ENCODE measurements at places on chromosomes 4 and X.

DNA sequence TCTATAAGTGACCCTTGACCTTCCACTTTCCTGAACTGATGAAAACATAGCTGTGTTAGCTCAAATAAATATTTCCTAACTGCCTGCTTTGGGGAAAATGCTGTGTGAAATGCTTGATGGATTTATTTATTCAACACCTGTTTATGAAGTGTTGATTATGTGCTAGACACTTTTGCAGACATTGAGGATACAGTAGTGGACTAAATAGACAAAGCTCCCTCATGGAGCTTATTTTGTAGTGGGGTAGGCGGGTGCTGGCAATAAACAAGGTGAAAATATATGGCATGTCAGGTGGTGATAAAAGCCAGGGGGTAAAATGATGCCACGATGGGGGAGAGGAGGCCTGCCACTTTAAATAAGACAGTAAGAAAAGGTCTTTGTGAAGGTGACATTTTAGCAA, 50.2 kb upstream of the TLR3 start:
- no peak for DNase-seq

- no peak for DNase-seq
These were observed 97.2 kb downstream of the MAB21L2 start for GRCh38 chr4:150679018-150679764.

- no peak for DNase-seq
These were observed 53.9 kb downstream of the FAT4 start for GRCh38 chr4:125368671-125369081.

GRCh38 chr4:109916027-109916409, 3.3 kb downstream of the EGF start:
- no peak for DNase-seq

DNA sequence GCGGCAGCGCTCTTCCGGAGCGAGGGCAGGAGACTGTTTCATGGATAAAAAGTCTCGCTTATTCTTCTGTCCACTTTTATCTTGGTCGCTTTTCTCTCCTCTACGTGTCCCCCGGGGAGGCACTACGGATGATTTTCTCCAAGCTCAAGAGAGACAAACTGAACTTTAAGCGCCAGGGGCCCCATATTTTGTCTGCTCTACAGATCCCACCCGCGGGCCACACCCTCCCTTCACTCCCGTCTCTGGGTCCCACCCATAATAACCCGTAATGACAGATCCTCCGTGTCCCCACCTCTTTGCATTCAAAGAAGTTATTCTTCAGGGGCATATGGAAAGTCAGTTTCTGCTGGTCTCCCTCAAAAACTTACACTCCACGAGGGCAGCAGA, at the start of gene CORIN:
Gene CORIN (minus strand): TSS at position 160 of the 387 bp plus-strand sequence. CDS start 118 bp downstream, at position 42.
- DNase-seq = no peak

- DNase-seq = no peak
These were observed 42.5 kb upstream of the TLR2 start for GRCh38 chr4:153641532-153641931.

DNA sequence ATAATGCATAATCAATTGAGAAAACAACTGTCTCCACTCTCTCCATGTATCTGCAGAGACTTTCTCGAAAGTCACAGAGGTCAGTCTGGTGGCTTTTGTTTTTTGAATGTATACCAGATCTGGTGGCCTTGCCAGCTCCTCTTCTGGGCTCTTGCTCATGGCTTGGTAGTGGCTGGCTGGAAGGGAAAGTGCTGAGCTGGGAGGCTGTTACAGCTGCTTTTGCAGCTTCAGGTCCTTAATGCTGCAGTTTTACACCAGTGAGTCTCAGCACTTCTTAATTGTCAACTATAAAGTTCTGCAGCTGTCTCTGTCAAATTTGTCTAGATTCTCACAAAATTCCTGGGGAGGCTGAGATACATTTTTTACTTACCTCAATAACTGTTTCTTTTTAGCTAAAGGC, 390.0 kb downstream of the GRXCR1 start:
- no peak for DNase-seq

DNA sequence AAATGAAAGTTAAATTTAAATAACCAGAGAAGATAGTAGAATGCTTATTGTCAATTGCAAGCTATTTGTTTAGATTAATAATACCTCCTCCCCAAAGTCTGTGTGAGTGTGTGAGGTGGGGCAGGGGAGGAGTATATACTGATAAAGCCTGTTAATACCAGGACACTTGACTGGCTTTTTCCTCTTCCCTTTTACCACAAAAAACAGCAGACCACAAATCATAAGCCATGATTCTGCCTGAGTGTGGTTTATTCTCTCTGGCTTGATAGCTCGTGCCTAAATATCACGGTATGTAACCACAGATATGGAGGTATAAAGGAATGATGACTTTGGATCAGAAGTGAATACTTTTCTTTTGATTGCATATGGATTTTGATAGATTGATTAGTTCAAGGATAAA, 21.9 kb upstream of the SCRG1 start:
- DNase-seq = no peak

DNA sequence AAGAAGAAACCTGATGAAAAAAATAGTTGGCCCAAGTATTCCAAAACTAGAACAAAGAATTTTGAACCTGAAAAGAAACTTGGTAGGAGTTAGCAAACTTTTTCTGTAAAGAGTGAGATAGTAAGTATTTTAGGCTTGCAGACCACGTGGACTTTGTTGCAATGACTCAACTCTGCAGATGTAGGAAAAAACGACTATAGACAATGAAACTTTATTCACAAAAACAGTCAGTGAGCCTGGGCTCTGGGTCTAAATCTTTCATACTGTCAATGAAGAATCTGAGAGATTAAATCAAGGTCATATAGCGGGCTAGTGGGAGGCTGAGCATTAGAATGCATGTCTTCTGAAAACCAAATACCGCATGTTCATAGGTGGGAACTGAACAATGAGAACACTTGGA, 23.0 kb downstream of the SH3D19 start:
- no peak for DNase-seq

GRCh38 chr4:168743601-168744000, 246.7 kb downstream of the PALLD start:
- no peak for DNase-seq

DNA sequence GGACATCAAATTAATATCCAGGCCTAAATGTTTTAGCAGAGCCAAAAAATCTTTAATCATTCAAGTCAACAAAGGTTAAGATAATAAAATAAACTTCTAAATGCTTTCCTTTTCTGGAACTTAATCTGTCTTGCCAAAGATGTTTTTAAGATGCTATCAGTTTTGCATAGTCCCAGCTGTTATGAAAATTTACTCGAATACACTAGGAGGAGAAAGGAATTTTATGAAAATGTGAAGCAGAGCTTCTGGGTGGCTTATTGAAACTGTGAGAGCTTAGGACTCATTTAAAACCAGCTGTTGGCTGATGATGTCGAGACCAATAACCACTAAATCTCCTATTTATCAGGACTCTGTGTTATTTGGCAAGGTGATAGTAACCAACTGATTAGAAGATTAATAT, 202.2 kb upstream of the ETNPPL start:
- DNase-seq = no peak

- DNase-seq = no peak
These were observed 79.5 kb upstream of the MAGEB10 start for GRCh38 chrX:27728291-27728690.
